ENCODE measurements at places on chromosomes 1 and 21.

- DNase-seq: no peak
Measured at GRCh38 chr1:119956306-119956705, 60.0 kb upstream of the ADAM30 start.

- DNase-seq: no peak
Measured at GRCh38 chr1:160052936-160053335, 17.0 kb downstream of the KCNJ10 start.

DNA sequence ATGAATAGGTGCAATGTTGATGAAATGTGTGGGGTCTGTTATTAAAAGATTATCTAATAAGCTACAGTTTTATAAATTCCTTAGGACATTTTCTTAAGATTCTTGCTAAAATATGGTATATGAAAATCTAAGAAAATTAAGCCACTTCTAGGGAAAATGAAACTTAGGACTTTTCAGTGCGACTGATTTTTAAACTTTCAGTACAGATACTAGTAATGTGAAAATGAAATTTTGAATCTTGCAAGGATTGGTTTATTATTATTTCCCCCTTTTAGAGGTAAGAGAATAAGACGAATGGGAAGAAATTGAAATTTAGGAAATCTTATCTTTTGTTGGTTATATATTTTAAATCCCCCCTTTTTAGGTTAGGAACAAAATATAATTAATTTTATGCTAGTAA, 16.4 kb downstream of the CAPZA1 start:
- no peak for DNase-seq

DNA sequence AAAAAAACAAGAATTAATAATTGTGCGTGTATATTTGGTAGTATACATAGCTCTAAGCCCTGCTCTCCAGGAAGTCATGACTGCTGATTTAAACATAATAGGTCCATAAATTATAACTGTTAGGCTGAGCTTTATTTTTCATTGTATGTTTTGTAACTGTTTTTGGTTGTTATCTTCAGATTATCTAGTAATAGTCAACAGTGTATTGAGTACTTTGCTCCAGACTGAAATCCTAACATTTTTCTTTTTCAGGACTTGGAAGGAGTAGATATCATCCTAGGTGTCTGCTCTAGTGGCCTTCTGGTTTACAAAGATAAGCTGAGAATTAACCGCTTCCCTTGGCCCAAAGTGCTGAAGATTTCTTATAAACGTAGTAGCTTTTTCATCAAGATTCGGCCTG, 90.9 kb downstream of the TMEM200B start:
- DNase-seq: no peak

GRCh38 chr1:84973498-84974334, 23.2 kb downstream of the MCOLN2 start:
- DNase-seq: no peak

DNA sequence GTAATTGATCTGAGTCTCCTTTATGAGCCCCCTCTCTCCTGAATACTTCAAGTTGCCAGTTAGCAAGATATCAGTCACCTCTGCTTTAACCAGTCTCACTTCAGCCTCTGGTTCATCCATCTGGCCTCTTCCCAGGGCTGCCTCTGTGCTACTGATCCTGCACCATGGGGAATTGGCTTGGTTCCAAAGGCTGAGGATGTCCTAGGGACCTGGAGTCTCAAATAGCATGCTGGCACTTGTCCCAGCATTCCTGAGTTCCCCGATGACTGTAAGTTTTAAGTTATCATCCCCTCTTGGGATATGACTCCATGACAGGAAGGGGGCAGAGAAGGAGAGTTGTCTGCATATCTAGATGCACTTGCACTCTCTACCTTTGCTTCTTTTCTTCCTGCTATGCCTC, 252.0 kb downstream of the PTBP2 start:
- no peak for DNase-seq

GRCh38 chr1:205920159-205920558, 23.1 kb downstream of the SLC26A9 start:
- no peak for DNase-seq

DNA sequence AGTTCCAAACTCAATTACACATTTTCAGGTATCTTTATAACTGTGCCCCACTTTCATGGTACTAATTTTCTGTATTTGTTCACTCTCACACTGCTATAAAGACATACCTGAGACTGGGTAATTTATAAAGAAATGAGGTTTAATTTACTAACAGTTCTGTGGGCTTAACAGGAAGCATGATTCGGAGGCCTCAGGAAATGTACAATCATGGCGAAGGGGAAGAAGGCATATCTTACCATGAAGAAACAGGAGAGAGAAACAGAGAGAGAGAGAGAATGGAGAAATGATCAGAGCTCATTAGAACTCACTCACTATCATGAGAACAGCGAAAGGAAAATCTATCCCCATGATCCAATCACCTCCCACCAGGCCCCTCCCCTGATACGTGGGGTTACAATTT, 874.1 kb upstream of the B3GALT2 start:
- no peak for DNase-seq

GRCh38 chr1:154712166-154712810, 104.3 kb upstream of the ADAR start:
- DNase-seq: no peak

- DNase-seq: peak; percentile 37
Measured at GRCh38 chr1:154190550-154190949, 1.4 kb downstream of the TPM3 start.
